ENCODE measurements at places on chromosomes 13 and 19.

DNA sequence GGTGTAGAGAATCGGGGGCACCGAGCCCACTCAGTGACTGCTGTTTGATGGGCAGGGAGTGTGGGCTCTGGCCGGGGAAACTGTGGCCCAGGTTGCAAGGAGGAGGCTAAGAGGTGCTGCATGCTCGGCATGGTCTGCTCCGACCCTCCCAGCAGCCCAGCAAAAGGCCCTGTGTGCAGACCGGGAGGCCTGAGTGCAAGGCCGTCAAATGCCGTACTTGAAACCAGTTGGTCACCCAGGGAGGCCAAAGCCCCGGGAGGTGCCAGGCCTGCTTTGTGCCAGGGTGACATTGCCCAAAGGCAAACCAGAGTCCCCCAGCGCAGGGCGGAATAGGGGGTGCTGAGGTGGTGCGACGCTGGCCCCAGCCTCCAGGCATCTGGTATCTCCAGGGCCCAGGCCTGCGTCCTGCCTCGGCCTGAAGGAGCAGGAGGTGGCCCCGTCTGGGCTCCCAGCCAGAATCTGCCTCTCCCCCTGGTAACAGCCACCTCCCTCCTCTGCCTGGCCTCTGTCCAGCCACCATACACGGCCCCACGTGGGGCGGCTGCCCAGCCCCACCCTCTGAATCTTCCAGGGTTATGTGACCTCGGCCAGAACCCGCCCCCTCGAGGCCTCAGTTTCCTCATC lies 4.0 kb downstream of the PIK3R2 start:
- no peak for DNase-seq

- DNase-seq = no peak
Measured at GRCh38 chr13:111410232-111411021, 90.0 kb downstream of the TEX29 start.

DNA sequence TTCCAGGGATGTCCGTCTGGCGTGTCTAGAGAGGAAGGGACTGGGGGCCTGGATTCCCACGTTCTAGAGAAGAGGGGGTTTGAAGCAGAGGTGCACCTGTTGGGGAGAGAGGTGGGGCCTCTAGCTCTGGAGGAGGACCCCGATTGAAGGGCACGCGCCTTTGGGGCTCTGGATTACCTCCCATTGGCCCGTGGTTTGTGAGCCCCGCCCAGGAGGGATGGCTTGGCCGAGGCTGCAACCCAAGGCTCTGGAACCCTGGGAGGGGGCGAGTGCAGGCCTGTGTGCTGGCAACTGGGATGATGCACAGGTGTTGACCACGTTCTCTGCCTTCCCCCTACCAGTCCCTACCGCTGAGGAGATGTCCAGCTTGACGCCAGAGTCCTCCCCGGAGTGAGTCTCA lies 20.2 kb downstream of the TMEM150B start:
- no peak for DNase-seq

GRCh38 chr13:21672287-21672680 lies 1.4 kb downstream of the FGF9 start:
- no peak for DNase-seq

DNA sequence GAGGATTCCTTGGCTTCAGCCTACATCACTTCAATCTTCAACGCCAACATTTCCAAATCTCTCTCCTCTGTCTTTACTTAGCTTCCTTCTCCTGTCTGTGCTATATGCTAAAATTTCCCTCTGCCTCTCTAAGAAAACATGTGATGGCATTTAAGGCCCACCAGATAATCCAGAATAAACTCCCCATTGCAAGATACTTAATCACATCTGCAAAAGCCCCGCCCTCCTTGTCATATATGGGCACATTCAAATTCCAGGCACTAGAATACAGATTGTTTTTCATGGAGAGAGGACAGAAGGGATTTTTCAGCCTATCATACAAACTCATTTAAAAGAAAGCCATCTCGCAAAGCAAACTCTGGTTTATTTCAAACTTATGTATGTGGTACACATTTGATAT lies 16.2 kb downstream of the ARGLU1 start:
- no peak for DNase-seq

DNA sequence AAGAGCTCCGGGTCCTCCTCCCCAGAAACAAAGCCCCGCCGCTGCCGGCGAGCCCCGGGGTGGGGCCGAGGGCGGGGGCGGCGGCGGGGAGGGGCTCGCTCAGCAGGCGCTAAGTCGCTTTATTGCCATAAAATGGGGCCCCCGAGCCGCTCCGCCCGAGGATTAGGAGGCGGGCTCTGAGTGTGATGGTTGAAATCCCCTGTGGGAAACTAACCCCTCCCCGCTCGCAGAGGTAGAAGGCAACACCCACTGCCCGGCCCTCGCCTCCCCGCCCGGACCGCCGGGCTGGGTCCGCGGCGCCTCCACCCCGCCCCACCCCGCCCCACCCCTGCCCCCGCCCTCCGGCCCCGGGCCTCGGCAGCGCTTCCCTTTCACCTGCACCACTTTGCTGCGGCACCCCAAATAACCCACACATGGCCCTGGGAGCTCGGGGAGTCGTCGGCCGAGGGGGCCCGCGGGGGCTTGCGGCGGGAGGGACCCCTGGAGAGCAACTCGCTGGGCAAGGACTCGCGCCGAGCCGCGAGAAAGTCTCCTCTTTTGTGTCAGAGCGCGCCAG lies at the start of gene KLF12:
Gene KLF12, minus strand, starts transcription at position 184 of the 556 bp plus-strand sequence.
- DNase-seq = no peak

Measured in GDM1 (cell line).